ENCODE measurements at places on chromosomes 1 and 21.

- no peak for DNase-seq
Observed at GRCh38 chr1:111706921-111707320, 32.3 kb downstream of the INKA2 start.

- DNase-seq, result peak; percentile 11
Observed at GRCh38 chr1:101175886-101176285, 60.9 kb upstream of the S1PR1 start.

DNA sequence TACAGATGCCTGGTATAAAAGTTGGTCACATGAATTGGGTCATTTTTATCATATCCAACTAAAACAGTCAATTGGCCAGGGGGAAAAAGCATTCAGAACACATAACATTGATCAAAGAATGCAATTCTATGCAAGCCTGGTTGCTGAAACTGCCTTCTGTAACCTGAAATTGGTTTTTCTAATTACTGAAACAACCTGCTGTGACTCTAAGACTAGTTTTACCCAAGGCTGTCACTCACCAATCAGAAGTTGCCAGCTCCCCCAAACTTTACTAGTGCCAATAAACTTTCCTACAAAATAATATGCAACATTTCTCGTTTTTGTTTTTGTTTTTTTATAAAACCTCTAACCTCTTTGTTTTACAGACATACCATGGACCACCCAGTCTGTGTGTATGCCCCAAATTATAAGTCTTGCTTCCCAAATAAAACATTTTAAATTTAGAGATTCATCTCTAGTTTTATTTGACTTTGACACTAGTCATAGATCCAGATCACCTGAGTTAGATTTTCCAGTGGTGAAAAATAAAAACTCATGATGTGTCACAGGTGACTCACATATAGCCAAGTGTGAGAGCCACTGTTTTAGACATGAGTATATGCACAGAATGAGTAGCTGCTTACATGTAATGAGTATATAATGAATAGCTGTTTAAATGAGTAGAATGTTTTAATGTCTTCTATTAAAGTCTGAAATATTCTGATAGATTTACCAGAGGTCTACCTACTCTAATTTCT lies 64.2 kb upstream of the CR2 start:
- DNase-seq, result no peak

- DNase-seq, result peak; percentile 21
Observed at GRCh38 chr1:226697151-226697928, 41.7 kb downstream of the ITPKB start.

DNA sequence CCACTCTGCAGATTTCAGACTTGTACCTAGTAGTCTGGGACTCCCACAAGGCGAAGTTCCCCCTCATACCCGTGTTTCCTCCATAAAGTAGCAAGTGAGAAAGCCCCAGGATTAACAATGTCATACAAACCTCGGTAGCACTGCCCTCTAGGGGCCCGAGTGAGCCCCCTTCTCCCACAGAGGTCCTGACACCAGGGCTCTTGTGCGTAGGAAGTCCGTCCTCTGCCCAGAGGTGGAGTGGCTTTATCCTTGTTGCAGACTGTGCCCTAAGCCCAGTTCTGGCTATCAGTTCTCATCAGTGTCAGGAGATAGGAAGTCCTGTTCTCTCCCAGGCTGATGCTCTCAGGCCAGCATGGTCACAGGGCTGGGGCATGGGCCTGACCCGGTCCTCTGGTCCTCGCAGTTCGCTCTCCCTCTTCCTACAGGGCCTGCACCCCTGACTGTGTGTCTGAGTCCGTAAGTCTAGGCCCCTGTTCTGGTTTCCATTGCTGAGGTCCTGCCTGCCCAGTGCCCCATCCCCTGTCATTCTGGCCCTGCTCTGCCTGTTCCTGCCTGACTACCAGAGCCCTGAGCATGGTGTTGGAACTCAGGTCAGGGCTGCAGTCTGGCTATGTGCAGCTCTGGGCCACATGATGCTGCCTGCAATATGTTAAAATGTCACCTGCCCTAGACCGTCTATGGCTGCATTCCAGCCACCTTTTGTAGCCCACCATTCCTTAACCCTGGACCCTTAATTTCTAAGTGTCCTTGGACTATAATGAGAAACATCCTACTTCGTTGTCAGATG lies 285.6 kb downstream of the ASTN1 start:
- no peak for DNase-seq

DNA sequence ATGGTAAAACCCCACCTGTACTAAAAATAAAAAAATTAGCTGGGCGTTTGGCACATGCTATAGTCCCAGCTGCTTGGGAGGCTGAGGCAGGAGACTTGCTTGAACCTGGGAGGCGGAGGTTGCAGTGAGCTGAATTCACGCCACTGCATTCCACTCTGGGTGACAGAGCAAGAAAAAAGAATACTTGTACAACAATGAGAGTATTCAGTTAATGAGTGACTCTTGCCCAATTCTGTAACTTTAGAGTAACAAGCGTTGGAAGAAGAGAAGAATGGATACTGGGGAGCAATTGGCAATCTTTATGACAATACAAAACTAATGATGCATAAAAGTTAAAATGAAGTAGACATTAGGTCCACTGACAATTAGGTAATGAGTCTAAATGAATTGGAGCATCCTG lies 10.5 kb downstream of the ANXA9 start:
- no peak for DNase-seq

DNA sequence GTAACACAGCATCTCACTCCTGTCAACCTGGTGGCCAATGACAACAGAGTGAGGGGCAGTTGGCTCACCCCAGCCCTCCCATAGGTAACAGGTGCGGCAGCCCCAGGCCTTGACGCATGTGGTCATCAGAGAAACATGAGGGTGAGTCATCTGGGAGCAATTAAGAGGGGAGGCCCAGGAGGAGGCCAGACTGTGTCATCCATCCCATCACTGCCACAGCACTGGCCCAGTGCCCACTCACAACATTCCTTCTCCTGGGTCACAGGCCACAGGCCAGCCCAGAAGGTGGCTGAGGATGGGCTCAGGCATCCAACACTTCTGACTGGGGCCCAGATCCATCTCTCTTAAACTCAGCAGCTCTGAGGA lies 17.1 kb downstream of the TEX35 start:
- DNase-seq, result peak; percentile 90

- DNase-seq, result no peak
Observed at GRCh38 chr1:38789498-38790169, 69.9 kb downstream of the RRAGC start.

- DNase-seq, result no peak
Observed at GRCh38 chr1:151370211-151370911, 2.1 kb downstream of the SELENBP1 start.

GRCh38 chr1:185920602-185921001 lies 186.4 kb downstream of the HMCN1 start:
- DNase-seq, result no peak

DNA sequence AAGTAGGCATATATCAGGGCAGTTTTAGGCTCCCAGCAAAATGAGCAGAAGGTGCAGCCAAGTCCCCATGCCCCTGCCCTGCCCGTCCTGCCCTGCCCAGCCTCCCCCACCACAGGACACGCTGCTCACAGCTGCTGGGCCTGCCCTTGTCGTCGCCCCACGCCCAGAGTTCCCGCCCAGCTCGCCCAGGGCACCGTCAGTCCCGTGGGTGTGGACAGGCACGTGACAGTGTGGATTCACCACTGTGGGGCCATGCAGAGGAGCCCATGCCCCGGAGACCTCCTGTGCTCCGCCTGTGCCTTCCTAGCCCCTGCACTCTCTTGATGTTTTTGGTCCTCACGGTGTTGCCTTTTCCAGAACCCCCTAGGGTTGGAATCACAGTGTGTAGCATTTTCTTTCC lies 7.0 kb downstream of the FAAP20 start:
- no peak for DNase-seq

DNA sequence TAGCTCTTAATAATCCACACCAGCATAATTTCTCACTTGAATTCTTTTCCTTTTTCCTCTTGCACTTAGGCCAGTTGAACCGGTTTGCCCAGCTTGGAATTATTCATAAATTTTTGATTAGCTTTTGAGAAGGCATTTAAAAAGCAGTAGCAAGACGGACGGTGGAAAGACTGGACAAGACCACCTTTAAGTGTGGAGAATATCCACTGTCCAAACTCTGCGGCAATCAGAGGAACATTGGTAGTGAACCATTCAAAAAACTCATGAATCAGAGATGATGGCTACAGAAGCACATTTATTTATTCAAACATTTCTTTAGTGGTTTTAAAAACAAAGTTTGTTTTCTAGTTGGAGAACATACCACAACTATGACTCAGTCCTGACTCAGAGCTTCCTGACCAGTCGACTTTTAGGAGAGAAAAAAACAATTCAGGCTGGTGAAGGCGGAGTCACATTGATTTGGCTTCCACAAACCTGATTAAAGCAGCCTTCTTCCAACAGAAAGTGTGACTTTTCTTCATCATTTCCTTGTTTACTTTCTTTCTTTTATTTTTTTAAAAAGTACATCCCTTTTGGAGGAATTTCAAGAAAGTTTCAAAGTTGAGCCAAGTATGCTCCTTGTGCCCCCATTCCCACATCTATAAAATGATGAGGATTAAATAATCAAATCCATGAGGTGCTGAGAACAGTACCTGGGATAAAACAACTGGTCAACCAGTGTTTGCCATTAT lies 128.8 kb downstream of the ADSS2 start:
- peak; percentile 87 for DNase-seq

DNA sequence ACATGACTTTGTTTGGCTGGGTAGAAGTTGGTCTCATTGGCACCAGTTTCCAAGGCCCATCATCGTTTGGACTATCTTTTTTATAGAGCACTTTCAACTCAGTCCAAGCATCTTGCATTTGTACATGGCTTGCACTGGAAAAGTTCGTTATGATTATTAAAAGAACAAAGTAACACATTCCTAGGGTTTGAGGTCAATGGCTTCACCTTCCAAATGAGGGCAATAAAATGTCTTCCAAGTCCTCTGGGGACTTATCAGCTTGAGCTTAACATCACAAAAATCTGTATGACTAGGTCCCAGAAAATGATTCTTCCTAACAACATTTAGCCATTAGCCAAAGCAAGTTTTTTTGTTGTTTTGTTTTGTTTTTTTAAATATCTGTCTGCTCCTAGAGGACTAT lies 610.8 kb downstream of the LMO4 start:
- DNase-seq, result peak; percentile 26

DNA sequence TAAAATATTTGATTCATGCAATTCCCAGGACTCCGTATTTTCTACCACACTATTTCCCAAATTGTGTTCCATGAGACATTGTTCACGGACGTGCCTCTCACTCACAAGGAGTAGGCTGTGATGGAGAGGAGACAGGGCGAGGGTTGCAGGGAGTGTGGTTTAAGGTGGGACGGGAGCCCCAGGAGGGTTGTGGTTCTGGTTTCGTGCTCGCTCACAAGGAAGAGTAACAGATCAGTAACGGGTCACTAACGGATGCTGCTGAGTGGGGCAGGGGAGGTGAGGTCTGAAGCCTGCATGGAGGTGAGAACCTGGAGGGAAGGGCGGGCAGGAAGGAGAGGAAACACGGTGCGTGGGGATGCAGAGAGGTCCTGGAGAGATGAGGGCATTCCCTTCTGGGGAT lies 28.8 kb downstream of the TFF3 start:
- no peak for DNase-seq

DNA sequence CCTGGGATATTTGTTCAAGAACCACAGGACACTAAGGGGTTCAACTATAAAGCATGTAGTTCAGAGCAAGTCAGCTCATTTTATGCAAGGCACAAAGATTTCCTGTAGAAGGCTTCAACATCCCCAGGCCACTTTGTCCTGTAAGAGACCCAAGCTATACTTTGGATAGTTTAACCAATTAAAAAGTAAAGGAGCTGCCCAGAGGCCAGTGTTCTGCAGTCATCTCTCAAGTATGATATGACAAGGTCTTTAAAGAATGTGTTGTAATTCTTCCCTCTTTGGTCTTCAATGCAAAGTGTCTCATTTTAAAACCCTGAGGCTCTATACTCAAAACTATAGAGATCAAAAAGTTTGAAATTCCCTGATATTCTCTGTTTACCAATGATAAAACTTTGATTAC lies 34.1 kb downstream of the KRTAP20-3 start:
- no peak for DNase-seq

- DNase-seq, result no peak
Observed at GRCh38 chr1:78728359-78728758, 78.7 kb downstream of the IFI44 start.

- no peak for DNase-seq
Observed at GRCh38 chr1:107919953-107920352, 45.0 kb downstream of the VAV3 start.

DNA sequence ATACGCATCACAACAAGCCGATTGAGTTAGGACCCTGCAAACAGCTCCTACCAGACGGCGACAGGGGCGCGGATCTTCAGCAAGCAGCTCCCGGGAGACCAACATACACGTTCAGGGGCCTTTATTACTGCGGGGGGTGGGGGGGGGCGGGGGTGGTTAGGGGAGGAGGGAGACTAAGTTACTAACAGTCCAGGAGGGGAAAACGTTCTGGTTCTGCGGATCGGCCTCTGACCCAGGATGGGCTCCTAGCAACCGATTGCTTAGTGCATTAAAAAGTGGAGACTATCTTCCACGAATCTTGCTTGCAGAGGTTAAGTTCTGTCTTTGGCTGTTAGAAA lies 162.0 kb downstream of the RUNX1 start:
- no peak for DNase-seq

GRCh38 chr1:225651872-225652728 lies 823 bp downstream of the ENAH start:
- DNase-seq, result peak; percentile 27

- no peak for DNase-seq
Observed at GRCh38 chr1:48552903-48553606, 81.1 kb upstream of the SPATA6 start.

DNA sequence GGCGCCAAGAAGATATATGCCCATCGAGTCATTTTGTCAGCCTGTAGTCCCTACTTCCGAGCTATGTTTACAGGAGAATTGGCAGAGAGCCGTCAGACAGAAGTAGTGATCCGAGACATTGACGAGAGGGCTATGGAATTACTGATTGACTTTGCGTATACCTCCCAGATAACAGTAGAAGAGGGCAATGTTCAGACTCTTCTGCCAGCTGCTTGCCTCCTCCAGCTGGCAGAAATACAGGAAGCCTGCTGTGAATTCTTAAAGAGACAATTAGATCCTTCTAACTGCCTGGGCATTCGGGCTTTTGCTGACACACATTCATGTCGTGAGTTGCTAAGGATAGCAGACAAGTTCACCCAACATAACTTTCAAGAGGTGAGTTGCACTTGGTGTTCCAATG lies 19.1 kb downstream of the KLHL20 start:
- DNase-seq, result no peak

DNA sequence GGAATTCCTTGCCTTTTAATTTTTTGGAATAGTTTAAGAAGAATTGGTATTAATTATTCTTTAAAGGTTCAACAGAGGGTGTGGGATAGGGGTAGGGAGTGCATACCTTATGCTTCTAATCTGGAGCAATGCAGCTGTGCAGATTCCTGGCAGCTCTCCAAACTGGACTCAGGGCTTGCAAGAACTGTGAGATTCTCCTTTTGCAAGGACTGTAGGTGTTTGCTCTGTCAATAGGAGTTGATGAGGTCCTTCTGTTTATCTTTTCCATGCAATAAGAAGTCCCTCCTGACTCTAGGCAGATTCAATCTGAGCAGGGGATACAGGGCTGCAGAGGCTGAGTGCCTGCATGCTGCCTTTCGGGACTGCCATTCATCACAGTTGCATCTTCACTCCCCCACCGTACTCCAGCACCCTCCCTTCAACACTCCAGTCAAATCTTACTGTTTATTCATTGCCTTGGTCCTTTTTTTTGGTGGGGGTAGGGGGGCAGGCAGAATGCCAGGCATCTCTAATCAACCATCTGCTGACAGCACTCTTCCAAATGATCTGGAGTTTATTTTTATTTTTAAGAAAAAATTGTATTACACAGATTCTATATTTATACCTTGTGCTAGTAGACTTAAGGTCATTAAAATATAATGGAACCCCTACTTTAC lies 122.3 kb downstream of the DISC1 start:
- no peak for DNase-seq

- DNase-seq, result no peak
Observed at GRCh38 chr1:12369258-12369657, 139.4 kb downstream of the VPS13D start.
